Stimulated activated CD8-positive, alpha-beta memory T cell treated with anti-CD3 and anti-CD28 coated beads, Interleukin-2, amount 100 ng/mL, for 1 hour (primary cell): ENCODE measurements at places on chromosomes 16 and 17.

GRCh38 chr17:30922235-30923030 is 688 bp downstream of the ADAP2 start:
- no peak for DNase-seq

DNA sequence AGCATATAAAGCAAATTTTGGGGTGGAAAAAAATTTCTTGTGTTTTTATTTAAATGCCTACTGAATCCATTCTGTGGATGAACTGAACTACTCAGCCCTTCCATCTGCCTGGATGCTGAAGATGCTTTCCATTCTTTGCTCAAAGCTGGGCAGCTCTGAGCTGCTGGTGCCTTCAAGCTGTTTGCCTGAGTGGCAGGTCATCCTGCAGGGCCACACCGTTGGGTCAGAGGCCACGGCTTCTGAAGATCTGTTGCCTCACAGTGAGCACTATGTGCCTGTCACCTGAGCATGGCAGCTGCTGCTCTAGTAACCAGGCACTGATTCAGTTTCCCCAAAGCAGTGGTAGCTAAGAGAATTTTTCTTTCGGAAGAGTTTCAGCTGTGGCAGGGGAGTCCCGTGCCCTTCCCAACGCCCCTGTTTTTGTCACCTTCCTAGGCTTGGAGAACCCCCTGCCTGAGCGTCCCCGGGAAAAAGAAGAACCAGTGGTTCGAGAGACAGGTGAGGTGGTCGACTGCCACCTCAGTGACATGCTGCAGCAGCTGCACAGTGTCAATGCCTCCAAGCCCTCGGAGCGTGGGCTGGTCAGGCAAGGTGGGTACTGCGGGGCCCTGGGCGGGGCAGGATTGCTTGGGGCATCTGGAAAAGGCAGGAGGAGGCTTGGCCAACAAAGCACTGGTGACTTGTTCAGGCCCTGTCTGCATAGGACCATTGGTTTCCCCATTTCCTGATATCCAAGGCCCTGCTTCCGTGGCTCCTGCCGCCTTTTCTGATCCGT is 8.5 kb downstream of the PLK1 start:
- DNase-seq: no peak

GRCh38 chr17:10754109-10754508 is 24.3 kb upstream of the TMEM220 start:
- no peak for DNase-seq

GRCh38 chr17:79777120-79777893 is 641 bp upstream of the CBX2 start:
- no peak for DNase-seq

GRCh38 chr16:20899477-20900298 is 470 bp downstream of the DCUN1D3 start:
- DNase-seq: no peak

GRCh38 chr16:28072087-28072486 is 8.6 kb upstream of the GSG1L start:
- DNase-seq: no peak

DNA sequence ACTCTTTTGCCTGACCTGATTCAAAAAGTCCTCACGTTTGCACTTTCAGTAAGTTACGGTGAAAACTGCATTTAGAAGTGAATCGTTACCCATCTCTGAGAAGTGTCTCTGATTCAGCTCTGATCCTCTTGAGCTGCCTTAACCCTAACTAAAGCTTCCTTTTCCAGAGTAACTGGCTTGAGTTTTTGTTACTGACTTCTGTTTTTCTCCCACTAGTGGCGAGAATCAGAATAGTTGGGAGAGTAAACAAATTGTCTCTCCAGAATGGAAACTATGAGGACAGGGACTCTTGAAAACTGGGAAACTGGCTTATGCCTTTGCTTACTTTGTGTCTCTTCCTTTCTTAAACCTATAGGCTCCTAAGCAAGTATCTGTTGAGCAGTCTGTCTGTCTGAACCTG is 31.3 kb upstream of the KPNB1 start:
- no peak for DNase-seq

- no peak for DNase-seq
Observed at GRCh38 chr17:19768046-19768782, 20.1 kb upstream of the ALDH3A1 start.

GRCh38 chr17:50347117-50347893 is 1.4 kb downstream of the XYLT2 start:
- DNase-seq: no peak

GRCh38 chr16:58160855-58161254 is 31.7 kb upstream of the CFAP20 start:
- no peak for DNase-seq

DNA sequence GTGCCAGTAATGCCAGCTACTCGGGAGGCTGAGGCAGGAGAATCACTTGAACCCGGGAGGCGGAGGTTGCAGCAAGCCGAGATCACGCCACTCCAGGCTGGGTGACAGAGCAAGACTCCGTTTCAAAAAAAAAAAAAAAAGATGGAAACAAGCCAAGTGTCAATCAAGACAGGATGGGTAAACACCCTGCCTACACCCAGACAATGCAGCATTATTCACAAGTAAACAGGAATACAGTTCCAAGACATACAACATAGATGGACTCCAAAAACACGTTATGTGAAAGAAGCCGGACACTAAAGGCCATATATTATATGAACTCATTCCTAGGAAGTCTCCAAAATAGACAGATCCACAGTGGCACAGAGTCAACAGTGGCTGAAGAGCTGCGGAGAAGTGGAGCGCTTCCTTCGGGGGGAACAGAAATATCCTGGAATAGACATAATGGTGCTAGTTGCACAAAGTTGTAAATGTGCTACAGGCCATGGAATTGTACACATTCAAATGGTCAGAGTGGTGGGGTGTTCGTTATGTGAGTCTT is 33.9 kb downstream of the ANKRD11 start:
- DNase-seq: no peak

- DNase-seq: no peak
Observed at GRCh38 chr16:77912617-77913016, 109.7 kb upstream of the CLEC3A start.

GRCh38 chr17:12553625-12554024 is 112.1 kb upstream of the MYOCD start:
- DNase-seq: no peak

DNA sequence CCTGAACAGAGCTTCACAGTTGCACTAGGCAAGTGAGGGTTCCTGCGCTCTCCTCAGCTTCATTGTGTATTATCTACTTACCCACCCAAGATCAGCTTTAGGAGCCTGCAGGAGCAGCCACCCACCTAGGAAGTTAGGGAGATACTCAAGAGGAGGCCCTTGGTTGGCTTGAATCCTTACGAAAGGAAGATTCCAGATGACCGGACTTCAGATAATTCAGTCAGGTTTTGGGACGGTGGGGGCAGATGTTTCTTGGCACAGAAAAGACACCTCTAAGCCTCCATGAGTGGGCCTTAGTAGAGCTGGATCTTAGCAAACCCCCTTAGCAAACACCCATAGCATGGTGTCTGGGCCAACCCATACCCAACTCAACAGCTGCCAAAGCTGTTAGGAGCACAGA is 2.4 kb upstream of the CBFB start:
- DNase-seq: no peak

DNA sequence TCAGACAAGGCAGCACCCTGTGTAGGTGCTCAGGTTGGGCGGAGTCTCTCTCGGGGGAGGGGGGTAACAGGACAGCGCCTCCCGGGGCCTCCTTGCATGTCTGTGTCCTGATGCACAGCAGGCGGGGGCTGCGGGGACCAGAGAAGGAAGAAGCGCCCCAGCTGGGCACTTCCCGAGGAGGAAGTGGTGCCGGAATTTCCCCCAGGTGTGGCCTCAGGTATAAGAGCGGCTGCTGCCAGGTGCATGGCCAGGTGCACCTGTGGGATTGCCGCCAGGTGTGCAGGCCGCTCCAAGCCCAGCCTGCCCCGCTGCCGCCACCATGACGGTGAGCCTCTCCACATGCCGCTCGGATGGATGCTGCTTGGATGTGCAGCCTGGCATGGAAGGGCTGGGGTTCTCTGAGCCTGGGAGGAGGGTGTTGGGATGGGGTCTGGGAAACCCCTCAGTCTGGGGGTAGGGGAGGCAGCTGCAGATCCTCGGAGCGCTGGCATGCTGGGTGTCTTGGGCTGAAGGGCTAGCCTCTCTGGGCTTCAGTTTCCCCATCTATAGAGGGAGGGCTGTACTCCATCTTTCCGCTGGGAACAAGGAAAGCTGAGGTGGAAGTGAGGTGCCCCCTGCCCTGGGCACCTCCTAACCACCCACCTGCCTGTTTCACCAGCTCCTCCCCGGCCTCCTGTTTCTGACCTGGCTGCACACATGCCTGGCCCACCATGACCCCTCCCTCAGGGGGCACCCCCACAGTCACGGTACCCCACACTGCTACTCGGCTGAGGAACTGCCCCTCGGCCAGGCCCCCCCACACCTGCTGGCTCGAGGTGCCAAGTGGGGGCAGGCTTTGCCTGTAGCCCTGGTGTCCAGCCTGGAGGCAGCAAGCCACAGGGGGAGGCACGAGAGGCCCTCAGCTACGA is at the start of gene IL17C:
Gene IL17C, plus strand, starts transcription at position 250 of the 908 bp plus-strand sequence. Its CDS starts 70 bp downstream, at position 320.
- DNase-seq: no peak

DNA sequence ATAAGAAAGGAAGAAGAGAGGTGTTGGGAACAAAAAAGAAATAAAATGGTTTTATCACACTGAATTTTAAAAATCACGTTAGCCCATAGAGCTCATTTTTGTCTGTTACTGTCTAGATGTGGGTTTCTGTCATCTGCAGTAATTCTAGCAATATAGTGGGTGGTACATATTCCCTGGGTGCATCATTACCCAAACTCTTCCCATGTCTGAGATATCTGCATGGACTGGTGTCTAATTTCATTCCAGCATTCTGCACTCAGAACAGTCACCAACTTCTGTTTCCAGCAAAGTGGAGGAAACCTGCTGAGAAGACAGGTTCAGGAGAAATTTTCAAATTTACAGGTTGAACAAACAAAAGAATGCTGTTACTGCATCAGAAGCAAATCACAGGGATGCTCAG is 263.8 kb downstream of the CDH11 start:
- DNase-seq: no peak

DNA sequence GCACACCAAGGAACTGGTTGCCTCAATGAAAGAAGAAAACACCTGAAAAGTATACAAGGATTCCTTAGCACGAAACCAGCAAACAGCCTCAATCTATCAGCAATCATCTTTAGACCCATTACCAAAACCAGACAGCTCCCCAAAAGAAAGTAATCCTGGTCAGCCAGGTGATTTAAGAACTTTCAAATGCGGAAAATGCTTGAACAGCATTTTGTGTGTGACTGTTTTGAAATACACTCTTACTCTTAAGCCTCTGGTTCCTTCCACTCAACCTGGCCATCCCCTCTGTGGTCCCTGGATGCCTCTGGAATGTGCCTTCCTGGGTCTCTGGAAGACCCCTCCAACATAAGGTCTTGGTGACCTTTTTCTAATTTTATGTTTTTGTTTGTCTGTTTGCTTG is 70.5 kb upstream of the NOG start:
- no peak for DNase-seq

DNA sequence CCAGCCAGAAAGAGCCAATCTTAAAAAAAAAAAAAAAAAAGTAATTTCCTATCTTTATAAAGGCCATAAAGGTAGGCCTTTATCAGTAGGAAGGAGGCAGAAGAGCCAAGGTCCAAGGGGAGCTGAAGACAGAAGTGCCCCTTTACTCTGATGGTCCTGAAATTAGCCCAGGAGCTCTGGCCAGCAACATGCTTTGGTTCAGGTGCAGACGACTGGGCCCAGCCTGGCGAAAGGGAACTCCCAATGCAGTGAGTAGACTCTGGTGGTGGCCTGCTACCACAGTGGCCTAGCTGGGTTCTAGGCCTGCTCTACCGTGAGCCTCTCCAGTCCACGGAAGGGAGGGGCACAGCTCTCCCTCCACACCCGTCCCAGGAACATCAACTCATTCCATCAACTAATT is 23.1 kb upstream of the MEIOB start:
- no peak for DNase-seq

DNA sequence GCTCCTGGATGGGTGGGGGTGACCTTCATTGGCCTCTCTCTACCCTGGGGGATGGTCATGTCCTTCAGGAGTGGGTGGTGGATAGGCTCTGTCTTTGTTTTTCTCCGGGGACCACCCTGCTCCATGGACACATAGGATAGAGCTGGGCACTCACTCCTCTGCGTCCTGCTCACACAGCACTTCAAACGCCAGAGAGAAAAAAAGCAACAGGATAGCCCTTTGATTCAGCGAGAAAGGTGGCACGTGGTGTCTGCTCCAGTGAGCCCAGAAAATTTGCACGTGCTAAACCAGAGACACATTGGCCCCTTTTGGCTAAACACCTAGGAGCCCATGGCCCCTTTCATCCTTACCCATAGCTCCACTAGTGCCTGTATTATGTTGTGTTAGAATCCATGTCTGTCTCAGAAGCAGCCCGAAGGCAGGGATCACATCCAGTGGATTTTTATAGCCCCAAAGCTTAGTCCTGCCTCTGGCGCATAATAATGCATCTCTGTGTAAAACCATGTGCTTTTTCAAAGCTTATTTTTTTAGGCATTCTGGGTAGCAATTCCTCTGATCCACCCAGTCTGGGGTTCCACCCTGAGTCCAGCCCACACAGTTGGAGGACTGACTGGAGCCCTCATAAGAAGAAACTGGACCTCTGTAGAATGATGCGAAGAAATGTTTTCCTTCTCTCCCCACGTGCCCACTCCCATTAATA is 90.1 kb downstream of the ASIC2 start:
- DNase-seq: no peak

DNA sequence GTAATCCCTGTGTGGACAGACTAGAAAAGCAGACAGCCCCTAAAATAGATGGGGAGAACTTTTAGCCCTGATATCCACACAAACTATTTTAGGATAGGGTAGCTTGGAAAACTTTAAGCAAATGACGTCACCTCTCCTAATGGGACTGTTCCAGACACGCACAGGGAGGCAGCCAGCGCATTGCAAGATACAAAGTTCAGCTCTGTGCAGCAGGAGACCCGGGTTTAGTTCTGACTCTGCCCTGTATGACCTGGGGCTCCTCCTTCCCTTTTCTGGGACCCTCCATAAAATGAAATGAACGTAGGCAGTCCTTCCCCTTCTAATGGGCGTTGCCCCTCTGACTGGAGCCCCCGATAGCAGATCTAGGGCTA is 6.3 kb downstream of the ZNF689 start:
- no peak for DNase-seq

GRCh38 chr17:29760279-29761039 is 137.7 kb upstream of the CORO6 start:
- DNase-seq: peak; percentile 14
